ENCODE measurements at places on chromosomes 13 and 19.

DNA sequence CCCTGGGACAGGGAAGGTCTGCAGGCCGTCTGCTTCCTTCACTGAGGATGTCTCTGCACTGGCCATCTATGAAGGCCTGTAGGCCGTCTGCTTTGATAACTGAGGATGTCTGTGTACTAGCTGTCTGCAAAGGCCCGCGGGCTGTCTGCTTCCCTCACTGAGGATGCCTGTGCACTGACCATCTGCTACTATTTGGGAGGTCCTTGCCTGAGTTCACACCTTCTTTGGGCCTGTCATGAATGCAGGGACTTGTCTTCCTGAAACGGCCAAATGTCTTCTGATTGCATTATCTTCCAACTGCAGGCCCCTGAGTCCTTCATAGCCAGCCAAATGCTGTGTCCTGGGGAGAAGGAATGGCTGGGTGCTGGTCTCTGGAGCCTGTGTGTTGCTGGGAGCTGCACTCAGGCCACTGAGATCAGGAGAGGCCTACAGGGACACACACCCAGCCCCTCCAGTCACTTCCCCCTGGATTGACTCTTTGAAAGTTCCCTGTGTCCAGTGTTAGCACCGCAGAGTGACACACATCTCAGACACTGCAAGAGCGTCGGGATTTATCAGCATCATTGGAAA is 72.9 kb downstream of the TEX29 start:
- DNase-seq = no peak

DNA sequence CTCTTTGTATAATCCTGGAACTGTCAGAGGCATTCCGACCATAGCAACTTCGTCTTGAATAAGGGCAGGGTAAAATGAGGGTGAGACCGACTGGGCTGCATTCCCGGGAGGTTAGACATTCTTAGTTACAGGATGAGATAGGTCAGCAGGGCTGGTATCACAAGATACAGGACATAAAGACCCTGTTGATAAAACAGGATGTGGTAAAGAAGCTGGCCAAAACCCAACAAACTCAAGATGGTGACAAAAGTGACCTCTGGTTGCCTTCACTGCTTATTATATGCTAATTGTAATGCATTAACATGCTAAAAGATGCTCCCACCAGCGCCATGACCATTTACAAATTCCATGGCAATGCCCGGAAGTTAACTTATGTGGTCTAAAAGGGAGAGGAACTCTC is 27.7 kb upstream of the MBNL2 start:
- no peak for DNase-seq

- DNase-seq = no peak
Measured at GRCh38 chr19:17160908-17161307, 54.2 kb upstream of the USE1 start.

DNA sequence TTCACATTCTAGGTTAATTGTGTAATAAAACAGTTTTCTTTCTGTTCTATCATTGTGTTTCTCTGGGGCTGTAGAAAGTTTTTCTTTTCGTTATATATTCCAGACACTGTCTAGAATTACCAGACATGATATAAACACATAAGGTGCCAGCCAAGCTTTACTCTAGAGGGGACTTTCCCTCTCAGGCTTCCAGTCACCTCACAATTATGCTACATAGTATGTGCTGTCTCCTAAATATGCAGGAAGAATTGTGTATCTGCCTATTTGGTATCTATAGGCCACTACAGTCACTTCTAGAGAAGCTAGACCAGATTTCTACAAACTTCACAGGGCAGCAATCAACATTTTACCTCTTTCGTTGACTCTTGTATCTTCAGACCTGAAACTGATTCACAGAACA is 14.6 kb downstream of the ZNF257 start:
- DNase-seq = no peak

GRCh38 chr19:17244618-17245534 is 843 bp downstream of the NR2F6 start:
- no peak for DNase-seq

DNA sequence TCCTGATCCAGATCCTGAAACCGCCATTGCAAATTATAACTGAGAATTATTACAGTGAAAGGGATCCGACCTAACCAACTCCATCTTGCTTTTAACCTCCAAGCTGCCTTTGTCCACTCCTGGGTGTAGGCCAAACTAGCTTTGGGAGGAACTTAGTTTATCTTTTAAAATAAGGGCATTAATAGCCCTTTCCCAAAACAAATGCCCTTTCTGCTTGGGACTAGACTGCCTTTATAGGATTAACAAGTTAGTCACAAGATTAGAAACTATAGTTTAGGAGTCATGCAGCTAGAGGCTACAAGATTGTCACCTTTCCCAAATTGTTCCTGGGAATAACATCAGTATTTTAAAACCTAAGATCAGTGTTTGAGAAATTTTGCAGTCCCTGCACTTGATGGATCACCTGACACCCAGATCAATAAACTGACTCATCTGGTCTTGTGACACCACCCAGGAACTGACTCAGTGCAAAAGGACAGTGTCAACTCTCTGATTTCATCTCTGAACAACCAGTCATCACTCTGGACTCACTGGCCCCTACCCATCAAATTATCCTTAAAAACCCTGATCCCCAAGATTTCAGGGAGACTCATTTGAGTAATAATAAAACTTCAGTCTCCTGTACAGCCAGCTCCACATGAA is 4.1 kb upstream of the ZNF841 start:
- DNase-seq = no peak

DNA sequence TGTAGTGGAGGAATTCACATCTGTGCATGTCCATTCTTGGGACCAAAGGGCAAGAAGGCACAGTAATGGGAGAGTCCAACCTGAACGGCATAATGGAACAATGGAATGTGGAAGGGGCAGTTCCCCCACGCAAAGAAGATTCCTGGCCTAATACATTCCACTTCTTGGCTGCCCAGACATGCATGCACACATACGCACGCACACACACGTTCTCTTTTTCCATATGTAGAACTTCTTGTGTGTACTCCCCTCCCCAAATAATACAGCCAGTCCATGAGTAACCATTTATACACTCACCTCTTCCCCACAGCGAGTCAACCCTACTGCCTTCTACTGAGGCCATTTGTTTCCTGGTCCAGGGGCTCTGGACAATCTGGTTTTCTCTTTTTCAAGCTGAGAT is 6.0 kb upstream of the STK24 start:
- DNase-seq = no peak

DNA sequence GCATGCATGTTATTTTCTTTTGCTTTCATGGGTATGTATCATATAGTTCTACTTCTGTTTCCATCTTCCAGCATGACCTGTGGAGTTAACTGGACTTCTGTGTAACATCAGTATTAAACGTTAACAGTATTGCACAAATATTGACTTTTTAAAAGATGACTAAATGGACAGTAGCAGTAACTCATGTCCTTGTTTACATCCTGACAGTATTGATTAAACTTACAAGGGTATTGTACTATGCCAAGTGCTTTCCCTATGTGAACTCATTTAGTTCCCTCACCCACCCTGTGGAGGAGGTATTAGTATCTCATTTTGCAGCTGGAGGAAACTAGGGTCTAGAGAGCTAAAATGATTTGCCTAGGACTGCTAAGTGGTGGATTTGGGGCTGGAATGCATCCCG is 128.7 kb upstream of the SLC10A2 start:
- no peak for DNase-seq

GRCh38 chr13:93686399-93686798 is 459.8 kb downstream of the GPC6 start:
- no peak for DNase-seq

DNA sequence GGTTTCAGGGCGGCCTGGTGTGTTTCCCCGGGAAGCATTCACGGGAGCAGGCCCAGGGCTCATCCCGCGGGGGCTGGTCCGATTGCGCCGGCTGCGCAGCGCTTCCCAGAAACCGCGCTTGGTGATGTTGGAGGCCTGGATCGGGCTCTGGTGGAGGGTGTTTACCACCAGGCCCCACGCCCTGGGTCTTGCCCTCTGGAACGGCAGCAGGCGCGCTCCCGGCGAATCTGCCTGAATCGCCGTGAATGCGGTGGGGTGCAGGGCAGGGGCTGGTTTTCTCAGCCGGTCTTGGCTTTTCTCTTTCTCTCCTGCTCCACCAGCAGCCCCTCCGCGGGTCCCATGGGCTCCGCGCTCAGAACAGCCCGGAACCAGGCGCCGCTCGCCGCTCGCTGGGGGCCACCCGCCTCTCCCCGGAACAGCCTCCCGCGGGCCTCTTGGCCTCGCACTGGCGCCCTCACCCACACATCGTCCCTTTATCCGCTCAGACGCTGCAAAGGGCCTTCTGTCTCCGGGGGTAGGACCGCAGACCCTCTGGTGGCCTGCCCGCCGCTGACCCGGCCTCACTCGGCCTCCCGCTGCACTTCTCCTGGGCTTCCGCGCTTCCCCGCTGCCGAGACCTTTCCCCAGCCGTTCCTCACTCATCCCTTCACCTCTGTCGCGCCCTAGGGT is 69.4 kb upstream of the GJB6 start:
- no peak for DNase-seq

GRCh38 chr19:277581-278165 is 13.5 kb downstream of the PLPP2 start:
- no peak for DNase-seq

DNA sequence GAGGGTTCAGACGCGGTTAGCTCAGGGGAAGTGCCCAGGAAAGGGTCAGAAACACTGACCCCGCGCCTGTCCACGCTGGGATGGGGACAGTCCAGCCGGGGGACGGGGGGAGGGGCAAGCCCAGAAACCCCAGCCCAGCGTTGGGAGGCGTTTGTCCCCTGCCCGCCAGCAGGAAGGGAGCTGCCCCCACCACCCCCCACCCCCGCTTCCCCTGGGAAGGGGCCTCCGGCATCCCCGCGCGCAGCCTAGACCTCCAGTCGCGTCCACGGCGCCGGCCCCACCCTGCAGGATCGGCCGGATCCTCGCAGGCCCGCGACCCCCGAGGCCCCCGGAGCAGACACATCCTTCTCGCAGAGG is 277 bp downstream of the GIPC1 start:
- DNase-seq = no peak
